ENCODE measurements at places on chromosomes 13 and 19. TPM values are rescaled to one million over a fixed set of nuclear protein-coding genes. Genes with fewer than 3 reads are reported as not detected.

DNA sequence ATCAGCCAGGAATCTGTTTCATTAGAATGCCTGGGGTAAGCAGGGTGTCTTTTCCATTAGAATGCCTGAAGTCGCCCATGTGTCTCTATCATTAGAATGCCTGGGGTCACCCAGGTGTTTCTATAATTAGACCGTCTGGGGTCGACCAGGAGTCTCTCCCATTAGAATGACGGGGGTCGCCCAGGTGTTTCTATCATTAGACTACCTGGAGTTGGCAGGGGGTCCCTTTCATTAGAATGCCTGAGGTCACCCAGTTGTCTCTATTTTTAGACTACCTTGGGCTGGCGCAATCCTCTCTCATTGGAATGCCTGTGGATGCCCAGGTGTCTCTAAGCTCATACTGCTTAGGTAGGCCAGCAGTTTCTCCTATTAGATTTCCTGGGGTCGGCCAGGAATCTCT is 1447.6 kb downstream of the UQCRFS1 start:
- no peak for DNase-seq

GRCh38 chr13:107834281-107834680 is 381.1 kb downstream of the LIG4 start:
- no peak for DNase-seq

GRCh38 chr13:112956571-112957294 is 12.3 kb upstream of the MCF2L start:
- no peak for DNase-seq

GRCh38 chr19:5083547-5083965 is 114.6 kb downstream of the KDM4B start:
- no peak for DNase-seq

DNA sequence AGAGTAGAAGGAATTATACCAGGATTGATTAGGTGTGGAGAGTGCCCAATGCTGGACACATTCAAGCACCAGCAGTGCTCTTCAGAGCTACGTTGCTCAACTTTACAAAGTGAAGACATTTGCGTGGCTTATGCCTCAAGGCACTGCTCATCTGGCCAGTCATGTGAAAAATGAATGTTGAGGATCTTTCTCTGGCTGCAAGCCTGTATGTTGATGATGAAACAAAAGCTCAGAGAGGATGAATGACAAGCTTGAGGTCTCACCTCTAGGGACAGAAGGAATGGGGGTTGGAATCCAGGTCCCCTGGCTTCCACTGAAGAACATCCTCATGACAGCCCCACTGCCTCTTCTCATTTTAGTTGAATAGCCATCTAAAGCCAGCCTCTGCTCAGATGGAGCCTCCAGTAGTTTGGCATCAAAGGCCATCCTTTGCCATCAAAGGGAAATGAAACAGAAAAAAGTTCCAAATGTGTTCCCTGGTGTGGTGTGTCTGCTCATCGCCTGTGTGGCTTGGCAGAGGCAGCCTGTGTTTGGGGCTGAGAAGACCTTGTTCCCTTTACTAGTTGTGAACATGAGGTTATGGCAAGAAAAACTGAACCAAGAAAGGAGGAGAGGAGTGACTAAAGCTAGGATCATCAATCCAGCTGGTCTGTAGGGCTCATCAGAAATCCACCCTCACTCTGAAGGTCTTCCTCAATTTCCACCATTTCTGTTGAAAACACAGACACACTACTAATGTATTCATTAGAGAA is 114.0 kb upstream of the KL start:
- DNase-seq = no peak

DNA sequence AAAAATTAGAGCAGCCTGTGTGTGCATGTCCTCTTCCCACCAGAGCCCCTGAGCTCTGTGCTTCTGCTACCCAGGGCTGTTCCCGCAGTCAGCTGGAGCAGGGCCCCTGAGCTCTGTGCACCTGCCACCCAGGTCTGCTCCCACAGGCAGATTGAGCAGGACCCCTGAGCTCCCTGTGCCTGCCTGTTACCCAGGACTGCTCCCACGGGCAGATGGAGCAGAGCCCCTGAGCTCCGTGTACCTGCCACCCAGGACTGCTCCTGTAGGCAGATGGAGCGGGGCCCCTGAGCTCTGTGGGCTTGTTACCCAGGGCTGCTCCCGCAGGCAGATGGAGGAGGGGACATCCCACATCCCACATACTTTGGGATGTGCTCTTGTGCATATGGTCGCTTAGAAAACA is 186.8 kb upstream of the SOX1 start:
- DNase-seq = no peak

- no peak for DNase-seq
Measured at GRCh38 chr19:54062643-54063042, 1.1 kb downstream of the VSTM1 start.

- no peak for DNase-seq
Measured at GRCh38 chr13:67148161-67148571, 82.0 kb downstream of the PCDH9 start.

DNA sequence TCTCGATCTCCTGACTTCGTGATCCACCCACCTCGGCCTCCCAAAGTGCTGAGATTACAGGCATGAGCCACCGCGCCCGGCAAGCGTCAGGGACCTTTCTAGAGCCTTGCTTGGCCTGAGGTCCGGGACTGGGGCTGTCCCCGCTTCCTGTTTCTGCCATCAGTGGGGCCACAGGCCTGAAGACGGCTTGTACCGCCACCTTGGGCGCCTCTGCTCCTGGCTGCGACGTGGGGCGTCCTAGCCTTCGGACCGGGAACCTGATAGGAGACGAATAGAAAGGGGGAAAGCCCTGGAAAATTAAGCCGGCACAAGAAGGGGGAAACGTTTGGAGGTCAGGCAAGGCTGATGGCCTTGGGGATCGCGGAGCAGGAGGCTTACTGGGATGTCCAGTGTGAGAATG is 35.1 kb downstream of the RNF6 start:
- no peak for DNase-seq

- DNase-seq = no peak
Measured at GRCh38 chr13:110592665-110593064, 22.7 kb upstream of the NAXD start.

GRCh38 chr13:75804605-75805004 is 168.5 kb downstream of the LMO7 start:
- no peak for DNase-seq

- DNase-seq = no peak
Measured at GRCh38 chr13:39263033-39263432, 224.8 kb downstream of the NHLRC3 start.

- no peak for DNase-seq
Measured at GRCh38 chr13:106819413-106820180, 251.7 kb upstream of the ARGLU1 start.

DNA sequence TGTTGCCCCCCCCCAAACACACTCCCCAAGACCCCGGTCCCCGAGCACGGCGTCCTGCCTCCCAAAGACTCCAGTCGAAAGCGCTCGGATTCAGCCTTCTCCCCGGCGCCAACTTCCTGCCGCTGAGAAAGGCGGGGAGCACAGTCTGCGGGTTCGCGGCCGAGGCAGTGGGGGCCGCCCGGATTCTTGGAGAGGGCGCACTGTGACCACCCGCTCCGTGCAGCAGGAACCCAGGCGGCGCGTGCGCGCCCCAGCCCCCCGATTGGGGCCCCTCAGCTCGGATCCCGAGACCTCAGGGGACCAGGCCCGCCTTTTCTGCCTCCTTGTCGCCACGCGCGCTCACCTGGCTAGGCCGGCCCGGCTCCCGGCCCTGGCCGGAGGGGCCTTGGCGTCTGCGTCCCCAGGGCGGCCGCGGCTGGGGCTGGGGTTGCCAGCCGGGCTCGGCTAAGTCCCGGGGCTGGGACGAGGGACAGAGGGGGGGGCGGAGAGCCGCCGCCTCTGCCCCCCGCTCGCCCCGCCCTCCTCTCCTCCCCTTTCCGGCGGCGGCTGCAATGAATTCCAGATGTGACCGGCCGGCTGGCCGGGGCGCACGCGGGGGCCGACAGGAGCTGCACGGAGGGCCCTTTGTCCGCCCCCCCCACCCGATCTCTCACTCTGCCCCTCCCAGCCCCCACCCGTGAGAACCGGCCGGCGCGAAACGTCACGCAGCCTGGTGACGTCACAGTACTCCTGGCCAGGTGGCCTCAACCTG is at the start of gene S1PR2:
Gene S1PR2 (minus strand): TSS at position 471 of the 751 bp plus-strand sequence. CDS start 6,426 bp downstream, outside the sequence.
- peak; percentile 88 for DNase-seq

DNA sequence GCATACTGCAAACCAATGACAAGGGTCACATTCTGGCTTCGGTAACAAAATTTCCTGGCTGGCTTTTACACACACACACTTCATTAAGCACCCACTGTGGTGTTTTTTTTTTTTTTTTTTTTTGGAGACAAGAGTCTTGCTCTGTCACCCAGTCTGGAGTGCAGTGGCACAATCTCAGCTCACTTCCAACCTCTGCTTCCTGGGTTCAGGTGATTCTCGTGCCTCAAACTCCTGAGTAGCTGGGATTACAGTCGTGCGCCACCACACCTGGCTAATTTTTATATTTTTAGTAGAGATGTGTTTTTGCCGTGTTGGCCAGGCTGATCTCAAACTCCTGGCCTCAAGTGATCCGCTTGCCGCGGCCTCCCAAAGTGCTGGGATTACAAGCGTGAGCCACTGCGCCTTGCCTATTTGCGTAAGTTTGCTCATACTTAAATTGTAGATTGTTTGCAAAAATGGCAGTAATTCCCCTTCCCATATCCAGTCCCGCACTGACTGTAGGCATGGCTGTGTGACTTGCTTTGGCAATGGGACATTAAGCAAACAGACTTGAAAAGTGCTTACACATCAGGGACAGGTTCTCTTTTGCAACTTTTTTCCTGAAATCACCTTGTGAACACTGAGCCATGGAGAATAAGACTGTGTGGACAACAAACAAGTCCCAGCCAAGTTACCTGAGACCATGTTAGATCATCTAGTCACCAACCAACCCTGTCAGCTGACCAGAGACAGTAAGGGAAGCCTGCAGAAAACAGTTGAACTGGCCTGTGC is 42.1 kb upstream of the EBPL start:
- no peak for DNase-seq

DNA sequence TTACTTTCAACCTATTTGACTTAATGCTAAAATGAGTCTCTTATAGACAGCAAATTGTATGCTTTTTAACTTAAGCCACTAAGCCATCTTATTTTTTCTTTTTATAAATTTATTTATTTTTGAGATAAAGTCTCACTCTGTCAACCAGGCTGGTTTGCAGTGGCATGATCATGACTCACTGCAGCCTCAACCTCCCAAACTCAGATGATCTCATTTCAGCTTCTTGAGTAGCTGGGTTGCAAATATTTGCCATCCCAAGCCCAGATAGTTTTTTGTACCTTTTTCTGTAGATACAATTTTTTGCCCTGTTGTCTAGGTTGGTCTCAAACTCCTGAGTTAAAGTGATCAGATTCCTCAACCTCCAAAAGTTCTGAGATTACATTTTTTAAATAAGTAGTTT is 27.1 kb downstream of the ZNF714 start:
- no peak for DNase-seq

GRCh38 chr13:52851137-52851962 is 2.9 kb upstream of the PCDH8 start:
- DNase-seq = no peak

GRCh38 chr19:3586707-3587346 is 1.5 kb downstream of the GIPC3 start:
- DNase-seq = no peak

- peak; percentile 54 for DNase-seq
Measured at GRCh38 chr13:31431722-31432137, 232.0 kb downstream of the B3GLCT start.

- DNase-seq = no peak
Measured at GRCh38 chr19:50644315-50644915, 4.7 kb upstream of the SYT3 start.

GRCh38 chr13:113855931-113856715 is 7.8 kb downstream of the GAS6 start:
- no peak for DNase-seq

- no peak for DNase-seq
Measured at GRCh38 chr13:99758460-99759162, 213.0 kb downstream of the ZIC5 start.

- DNase-seq = no peak
Measured at GRCh38 chr19:30638889-30639288, 266.7 kb downstream of the ZNF536 start.

DNA sequence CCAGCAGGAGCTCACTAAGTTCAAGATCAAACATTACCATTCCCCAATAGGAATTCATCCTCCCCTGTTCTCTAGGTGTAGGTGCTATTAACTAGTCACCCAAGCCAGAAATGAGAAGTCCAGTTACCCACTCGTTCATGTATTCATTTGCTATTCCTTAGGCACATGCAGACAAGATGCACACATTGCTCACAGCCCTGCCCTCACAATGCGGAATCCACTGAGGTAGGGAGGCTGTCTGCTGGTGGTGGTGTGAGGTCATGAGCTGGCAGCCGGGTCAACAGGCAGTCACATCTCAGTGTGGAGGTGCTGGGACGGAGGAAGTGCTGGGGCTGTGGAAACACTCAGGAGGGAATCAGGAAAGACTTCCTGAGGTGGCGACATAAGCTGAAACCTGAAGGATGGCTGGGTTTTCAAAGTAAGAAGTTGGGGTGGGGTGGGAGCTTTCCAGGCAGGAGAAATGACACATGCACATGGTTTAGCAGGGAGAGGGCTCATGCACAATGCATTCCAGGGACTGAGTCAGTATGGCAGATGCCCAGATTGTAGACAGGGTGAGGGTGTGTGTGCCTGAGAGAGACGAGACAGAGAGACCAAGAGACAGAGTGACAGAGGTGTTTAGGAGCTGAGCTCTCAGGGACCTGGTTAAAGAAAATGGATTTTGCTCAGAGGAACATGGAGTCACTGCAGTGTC is 117.6 kb downstream of the USP12 start:
- DNase-seq = no peak

- no peak for DNase-seq
Measured at GRCh38 chr13:43036351-43037250, 13.2 kb downstream of the DNAJC15 start.

Gene ELANE
- total RNA-seq = not detected

Gene SCGB2B2
- 0.44 TPM for total RNA-seq

Gene GAPDHS
- total RNA-seq = not detected

Gene CLC
- total RNA-seq = not detected

Gene CRLF1
- total RNA-seq = not detected

Gene ZC3H13
- 54.2 TPM for total RNA-seq

Gene COX7A1
- not detected for total RNA-seq

Gene NLRP7
- not detected for total RNA-seq

Gene SPIB
- total RNA-seq = 1.2 TPM

Gene GPR12
- total RNA-seq = not detected

Measured in CD8-positive, alpha-beta T cell (primary cell).